Cardiac muscle cell (in vitro differentiated cells and primary cell): ENCODE measurements at places on chromosomes 7 and 10. TPM values are rescaled to one million over a fixed set of nuclear protein-coding genes. Genes with fewer than 3 reads are reported as not detected.

Gene RINT1
- 14.1 and 21.8 TPM in 2 replicates for polyA plus RNA-seq

DNA sequence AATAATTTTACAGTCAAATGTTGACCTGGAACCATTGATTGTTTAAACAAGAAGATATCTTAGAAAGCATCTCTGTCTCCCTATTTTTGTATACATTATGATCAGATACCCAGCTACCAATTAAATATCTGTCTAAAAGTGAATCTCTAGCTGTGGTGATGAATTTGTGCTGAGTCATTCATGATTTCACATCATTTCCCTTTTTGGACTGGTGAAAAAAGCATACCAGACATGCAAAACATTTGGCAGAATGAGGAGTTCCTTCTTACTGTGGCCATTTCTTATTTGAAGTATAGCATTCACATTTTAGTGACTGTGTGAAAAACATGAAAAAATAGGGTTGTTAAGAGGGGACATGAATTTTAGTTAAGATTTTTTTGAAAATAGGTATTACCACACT lies 98.0 kb upstream of the GATA3 start:
- H3K4me1 ChIP-seq, result no peaks in the 10 kb centered on the region
- no peaks in the 10 kb centered on the region for H3K36me3 ChIP-seq
- H3K27me3 ChIP-seq, result no peaks in the 10 kb centered on the region
- H3K4me3 ChIP-seq, result no peak overlapping the region
- no peak overlapping the region for H3K27ac ChIP-seq

DNA sequence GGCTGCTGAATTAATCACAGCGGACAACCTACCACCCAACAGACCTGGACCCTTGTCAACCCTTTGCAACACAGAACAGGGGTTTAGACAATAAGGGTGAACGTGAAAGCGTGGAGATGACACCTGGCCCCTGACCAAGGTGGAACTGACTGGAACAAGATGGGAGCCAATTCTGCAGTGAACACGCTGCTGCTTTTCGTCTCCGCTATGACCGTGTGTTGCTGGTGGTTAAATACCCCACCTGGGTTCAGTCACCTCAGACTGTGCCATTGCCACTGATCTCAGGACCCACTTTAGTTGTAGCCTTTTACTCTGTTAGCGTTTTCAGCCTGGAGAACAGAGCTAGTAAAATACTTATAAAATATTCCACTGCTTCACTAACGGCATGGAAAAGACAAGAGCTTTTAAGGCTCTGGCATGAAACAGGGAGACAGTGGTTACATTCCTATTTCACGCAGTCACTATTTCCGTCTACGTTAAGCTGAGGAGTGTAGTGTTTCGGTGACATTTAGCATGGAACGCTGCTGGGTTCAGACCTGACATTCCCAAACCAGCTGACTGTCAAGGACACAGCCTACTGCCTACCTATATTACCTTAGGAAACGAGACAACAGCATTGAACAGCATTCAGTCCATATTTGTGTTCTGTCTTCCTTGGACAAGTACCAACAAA lies 119.5 kb upstream of the PRSS1 start:
- no peak overlapping the region for H3K4me3 ChIP-seq
- no peaks in the 10 kb centered on the region for H3K36me3 ChIP-seq
- peaks cover 8% of the 10 kb centered on the region for H3K27me3 ChIP-seq
- H3K4me1 ChIP-seq, result no peaks in the 10 kb centered on the region
- H3K27ac ChIP-seq, result no peak overlapping the region

DNA sequence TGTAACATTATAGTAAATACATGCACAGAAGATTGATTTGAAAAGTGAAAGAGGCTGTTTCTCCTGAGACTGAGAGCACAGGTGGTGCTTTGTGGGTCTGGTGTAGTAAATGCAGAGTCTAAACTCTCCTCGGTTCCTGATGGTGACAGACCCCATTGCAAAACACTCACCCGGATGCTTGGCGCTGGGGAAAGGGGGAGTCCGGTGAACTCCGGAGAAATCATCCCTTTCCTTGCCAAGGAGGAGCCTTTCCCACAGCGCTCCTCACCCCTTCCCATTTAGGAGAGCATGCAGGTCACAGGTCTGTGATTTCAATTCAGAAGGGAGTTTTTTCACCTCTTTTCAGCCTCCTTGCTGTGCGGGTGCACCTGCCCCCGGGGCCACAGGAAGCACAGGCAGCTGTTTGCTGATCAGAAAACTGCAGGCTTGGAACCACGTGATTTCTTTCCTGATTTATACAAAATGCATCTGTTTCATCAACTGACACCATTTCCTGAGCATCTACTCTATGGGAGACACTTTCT lies 75.6 kb upstream of the LYZL2 start:
- no peaks in the 10 kb centered on the region for H3K27me3 ChIP-seq
- H3K4me3 ChIP-seq, result no peak overlapping the region
- H3K27ac ChIP-seq, result no peak overlapping the region
- no peaks in the 10 kb centered on the region for H3K4me1 ChIP-seq
- H3K36me3 ChIP-seq, result no peaks in the 10 kb centered on the region
- DNase-seq, result no peak

DNA sequence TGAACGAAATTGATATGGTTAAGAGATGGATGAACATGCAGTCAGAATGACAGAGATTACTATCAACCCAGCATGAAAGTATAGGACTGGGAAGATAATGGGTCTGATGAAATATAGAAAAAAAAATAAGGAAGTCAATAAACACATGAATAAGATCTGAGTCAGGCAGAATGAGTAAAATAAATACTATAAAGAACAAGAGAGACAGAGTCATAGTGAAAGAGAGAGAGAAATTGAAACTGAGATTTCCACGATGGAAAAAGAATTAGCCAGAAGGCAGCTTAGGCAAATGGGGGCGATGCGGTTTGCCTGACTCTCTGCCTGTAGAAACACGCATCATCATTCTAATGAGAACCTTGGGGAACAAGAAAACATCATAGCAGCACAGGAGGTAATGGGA lies 26.6 kb downstream of the SEMA3D start:
- H3K4me3 ChIP-seq, result no peak overlapping the region
- no peaks in the 10 kb centered on the region for H3K27me3 ChIP-seq
- no peak for DNase-seq
- no peak overlapping the region for H3K27ac ChIP-seq
- H3K4me1 ChIP-seq, result no peaks in the 10 kb centered on the region

DNA sequence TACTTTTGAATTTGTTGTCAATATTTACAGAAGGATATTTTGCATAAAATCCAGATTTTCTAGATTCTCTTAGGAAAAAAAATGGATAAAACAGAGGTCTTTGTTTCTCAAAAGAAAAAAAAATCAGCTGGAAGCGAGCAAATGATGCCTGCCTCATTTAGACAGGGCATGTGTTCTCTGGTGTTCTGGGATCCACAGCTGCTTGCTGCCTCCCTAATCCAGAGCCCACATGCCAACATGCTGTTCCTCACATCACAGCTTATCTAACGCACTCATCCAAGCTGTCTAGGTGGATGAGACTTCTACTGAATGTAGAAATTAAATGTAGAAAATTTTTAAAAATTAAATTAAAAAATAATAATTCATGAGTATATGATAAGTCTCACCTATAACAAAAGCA lies 630.1 kb downstream of the SORCS1 start:
- no peaks in the 10 kb centered on the region for H3K36me3 ChIP-seq
- H3K27ac ChIP-seq, result no peak overlapping the region
- no peaks in the 10 kb centered on the region for H3K27me3 ChIP-seq
- no peaks in the 10 kb centered on the region for H3K4me1 ChIP-seq
- no peak overlapping the region for H3K4me3 ChIP-seq
- DNase-seq, result no peak
